ENCODE measurements at places on chromosomes 7 and 10.
A peak's percentile ranks its signal among the peaks of the same experiment; 100 is the strongest.

DNA sequence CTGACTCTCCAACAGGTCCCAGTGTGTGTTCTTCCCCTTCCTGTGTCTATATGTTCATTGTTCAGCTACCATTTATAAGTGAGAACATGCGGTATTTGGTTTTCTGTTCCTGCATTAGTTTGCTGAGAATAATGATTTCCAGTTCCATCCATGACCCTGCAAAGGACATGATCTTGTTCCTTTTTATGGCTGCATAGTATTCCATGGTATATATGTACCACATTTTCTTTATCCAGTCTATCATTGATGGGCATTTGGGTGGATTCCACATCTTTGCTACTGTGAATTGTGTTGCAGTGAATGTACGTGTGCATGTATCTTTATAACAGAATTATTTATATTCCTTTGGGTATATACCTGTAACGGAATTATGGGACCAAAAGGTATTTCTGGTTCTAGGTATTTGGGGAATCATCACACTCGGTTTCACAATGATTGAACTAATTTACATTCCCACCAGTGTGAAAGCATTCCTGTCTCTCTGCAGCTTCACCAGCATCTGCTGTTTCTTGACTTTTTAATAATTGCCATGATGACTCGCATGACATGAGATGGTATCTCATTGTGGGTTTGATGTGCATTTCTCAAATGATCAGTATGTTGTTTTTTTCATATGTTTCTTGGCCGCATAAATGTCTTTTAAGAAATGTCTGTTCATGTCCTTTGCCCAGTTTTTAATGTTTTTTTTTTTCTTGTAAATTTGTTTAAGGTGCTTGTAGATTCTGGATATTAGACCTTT, 60.2 kb downstream of the LSMEM1 start:
- DNase-seq, result no peak

- DNase-seq, result no peak
These were observed 117.9 kb upstream of the KLF6 start for GRCh38 chr10:3902809-3903410.

DNA sequence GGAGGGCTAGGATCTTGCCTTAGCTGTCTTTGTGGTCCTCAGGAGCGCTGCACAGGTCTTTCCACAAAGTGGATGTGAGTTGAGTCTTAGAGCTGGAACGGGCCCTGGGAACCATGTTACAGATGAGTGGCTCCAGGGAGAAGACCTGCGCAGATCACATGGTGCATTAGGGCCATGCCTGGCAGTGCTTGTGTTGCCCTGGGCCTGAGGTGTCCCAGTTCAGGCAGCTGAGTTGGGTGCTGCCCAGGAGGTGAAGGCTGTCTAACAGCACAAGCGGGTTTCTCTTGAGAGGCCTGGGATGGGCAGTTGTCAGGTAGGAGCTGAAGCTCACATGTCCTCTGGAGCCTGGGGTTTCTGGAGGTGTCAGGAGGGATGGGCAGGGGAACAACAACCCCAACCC, 33.7 kb upstream of the ANKRD2 start:
- no peak for DNase-seq

DNA sequence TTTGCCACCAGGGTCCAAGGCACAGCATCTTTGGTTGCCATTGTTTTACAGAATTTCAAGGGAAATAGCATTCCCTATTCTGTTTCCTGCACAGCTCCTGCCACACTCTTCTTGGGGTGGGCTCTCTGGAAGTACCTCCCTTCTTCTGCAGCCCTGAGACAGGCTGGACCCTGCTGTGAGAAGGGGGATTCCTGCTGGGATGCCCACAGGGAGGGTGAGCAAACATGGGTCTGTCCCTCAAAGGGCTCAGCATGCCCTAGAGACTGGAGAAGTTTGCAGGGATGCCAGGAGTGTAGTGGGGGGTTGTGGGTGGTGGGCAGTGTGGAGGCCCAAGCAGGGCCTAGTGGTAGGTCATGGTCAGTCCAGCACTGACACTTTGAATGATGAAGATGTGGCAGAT, 222.2 kb upstream of the GPR26 start:
- no peak for DNase-seq

DNA sequence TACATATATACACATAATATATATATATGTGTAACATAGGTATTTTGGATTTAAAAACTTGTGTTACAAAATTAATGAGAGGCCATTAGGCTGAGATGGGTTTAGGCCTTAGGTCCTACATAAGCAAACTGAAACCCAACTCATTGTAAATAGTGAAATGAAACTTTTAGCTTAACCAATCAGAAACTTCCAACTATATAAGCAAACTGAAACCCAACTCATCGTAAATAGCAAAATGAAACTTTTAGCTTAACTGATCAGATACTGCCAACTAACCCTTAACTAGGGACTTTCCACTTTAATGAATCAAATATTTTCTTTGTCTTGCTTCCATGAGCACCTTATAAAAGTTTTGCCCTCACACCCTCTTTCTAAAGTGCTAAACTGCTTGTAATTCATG, 17.3 kb upstream of the SAMD9L start:
- no peak for DNase-seq

GRCh38 chr7:47453093-47454061, 128.5 kb downstream of the TNS3 start:
- no peak for DNase-seq

DNA sequence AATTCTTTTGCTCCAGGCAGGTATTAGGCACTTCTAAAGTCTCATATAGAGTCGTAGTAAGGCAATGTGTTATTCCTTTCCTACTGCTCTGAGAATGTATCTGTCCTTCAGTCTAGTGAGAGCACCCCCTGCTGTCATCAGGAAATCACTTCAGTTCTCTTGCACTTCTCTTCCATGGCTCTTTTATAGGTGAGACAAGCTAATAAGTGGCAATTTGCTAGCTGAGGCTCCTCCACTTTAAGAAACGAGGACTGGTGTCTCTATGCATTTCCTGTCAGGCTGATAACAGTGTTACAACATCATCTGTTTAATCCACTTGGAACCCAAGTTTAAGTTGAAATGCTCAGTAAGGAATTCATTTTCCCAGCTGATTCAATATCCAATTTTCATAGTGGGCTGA, 350.6 kb downstream of the TFEC start:
- no peak for DNase-seq

GRCh38 chr7:44617225-44617890, 10.9 kb downstream of the OGDH start:
- DNase-seq, result peak; percentile 22

DNA sequence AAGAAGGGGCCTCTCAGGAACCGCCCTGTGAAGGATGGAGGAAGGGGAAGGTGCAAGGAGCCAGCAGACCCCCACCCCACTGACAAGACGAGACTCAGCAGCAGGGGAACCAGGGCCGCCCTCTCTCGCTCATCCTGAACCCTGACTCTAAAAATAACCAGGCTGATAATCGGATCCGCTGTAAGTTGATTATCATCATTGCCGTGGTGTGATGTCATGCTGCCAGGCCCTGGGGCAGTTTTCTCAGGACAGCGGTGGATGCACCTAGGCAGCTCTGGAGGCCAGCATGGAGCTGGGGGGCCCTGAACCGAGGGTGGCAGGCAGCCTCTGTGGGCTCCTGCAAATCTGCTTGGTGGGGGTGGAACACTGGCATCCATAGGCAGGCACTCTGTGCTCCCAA, 7.9 kb downstream of the RET start:
- DNase-seq, result no peak

Measured in CD4-positive, alpha-beta T cell treated with Interleukin-17A for 4 hours (primary cell).